Activated CD4-positive, alpha-beta T cell treated with anti-CD3 and anti-CD28 coated beads, Interleukin-2, amount 10 ng/mL, durations not matched to agents 7 days and 5 days (primary cell): ENCODE measurements at places on chromosomes 12 and 14. TPM values are rescaled to one million over a fixed set of nuclear protein-coding genes. Genes with fewer than 3 reads are reported as not detected.

The SPIC gene
- total RNA-seq = not detected

The DLGAP5 gene
- 117 TPM for total RNA-seq

The CACNA1C gene
- 0.12 TPM for total RNA-seq

The TM7SF3 gene
- 58.8 TPM for total RNA-seq

The RPL10L gene
- total RNA-seq = not detected

The PAWR gene
- 7.6 TPM for total RNA-seq

The CLEC14A gene
- not detected for total RNA-seq

The P3H3 gene
- 0.40 TPM for total RNA-seq

The SERPINA9 gene
- not detected for total RNA-seq

The ALG10B gene
- total RNA-seq = 13.5 TPM

The PPP4R4 gene
- total RNA-seq = 3.0 TPM

The PRR4 gene
- 1.9 TPM for total RNA-seq

The STXBP6 gene
- not detected for total RNA-seq

The HOXC12 gene
- not detected for total RNA-seq

The NINJ2 gene
- total RNA-seq = 7.4 TPM

The CKAP4 gene
- total RNA-seq = 2.1 TPM

The LRRK2 gene
- total RNA-seq = 0.02 TPM

The RASSF9 gene
- not detected for total RNA-seq
